ENCODE measurements at places on chromosomes 3 and 15.
A peak's percentile ranks its signal among the peaks of the same experiment; 100 is the strongest.

- DNase-seq, result no peak
Measured at GRCh38 chr3:177058648-177059047, 138.6 kb downstream of the TBL1XR1 start.

GRCh38 chr3:192875971-192876565 is 41.6 kb downstream of the MB21D2 start:
- no peak for DNase-seq

DNA sequence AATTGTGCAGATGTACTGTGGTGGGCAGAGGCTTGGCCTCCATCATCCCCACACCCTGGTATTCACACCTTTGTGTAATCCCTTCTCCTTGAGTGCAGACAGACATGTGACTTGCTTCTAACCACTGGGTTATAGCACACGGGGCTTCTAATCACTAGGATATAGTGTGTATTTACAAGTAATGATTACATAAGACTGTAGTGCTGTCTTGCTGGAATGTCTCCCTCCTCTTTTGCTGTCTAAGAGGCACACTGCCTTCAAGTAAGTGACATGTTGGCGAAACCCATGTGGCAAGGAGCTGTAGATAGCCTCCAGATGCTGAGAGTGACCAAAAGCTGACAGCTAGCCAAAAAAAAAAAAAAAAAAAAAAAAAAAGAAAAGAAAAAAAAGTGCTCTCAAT is 542.7 kb upstream of the MDFIC2 start:
- DNase-seq, result no peak

GRCh38 chr3:184129012-184129411 is 6.1 kb upstream of the EIF2B5 start:
- DNase-seq, result no peak

DNA sequence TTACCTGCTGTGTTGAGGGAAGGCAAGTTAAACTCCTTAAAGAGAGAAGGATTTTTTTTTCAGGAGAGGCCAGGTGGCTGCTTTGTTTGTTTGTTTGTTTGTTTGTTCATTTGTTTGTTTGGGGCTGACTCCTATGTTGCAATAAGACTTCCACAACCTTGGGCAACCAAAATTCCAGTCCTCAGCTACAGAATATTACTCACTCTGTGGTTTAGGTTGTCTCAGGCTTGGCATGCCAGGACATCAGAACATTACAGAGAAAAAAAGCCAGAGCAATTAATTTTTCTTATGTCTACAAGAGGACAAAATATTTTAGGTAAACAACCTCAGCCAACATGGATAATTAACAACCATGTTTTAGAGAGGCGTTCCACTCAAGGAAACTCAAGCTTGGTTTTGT is 156.7 kb upstream of the ATP11B start:
- DNase-seq, result no peak

GRCh38 chr15:85142312-85142711 is 160.7 kb downstream of the PDE8A start:
- DNase-seq, result no peak

DNA sequence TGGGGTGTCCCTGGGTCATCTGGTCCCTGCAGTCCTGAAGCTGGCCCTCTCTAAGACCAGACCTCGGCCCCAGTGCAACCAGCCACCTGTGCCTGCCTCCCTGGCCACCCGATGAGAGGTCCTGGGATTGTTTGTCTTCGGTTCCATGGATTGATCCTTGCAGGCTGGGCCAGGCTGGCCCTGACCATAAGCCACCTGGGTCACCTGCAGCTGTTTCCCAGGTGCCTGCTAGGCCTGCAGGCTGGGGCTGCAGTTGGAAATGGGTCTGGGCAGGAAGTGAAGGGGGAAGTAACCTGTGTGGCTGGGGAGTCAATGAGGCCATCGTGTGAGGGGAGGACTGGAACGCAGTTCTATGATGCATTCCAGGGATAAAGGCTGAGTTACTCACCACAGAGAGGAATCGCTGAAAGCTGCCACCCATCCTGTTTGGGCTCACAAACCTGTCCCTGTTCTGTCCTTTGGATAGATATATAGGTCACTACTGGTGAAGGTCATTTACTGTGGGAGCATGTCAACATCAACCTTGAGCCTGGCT is 30.9 kb upstream of the VPS8 start:
- no peak for DNase-seq

- no peak for DNase-seq
Measured at GRCh38 chr3:15172806-15173205, 33.2 kb upstream of the CAPN7 start.

DNA sequence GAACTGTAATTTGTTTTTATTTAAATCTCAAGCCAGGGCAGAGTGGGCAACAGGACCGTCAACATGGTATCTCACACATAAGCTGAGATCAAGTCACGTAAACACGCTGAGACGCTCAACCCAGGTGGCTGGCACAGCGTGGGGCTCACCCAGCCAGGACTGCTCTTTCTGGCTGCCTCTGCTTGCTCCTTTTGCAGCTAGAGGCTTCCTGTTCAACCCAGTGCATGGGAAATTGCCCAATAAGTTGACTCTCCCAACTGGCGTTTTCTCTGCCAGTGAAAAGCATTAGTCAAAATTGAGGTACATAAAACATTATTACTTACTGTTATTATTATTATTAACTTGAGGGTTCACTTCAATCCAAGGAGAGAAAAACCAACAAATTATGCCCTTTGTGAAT is 398.1 kb downstream of the NR2F2 start:
- no peak for DNase-seq

DNA sequence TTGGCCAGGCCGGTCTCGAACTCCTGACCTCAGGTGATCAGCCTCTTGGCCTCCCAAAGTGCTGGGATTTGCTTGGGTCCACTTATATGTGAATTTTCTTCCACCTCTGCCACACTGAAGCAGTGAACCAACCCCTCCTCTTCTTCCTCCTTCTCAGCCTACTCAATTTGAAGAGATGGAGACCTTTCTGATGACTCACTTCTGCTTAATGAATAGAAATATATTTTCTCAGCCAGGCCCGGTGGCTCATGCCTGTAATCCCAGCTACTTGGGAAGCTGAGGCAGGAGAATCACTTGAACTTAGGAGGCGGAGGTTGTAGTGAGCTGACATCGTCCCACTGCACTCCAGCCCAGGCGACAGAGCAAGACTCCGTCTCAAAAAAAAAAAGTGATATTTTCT is 46.8 kb upstream of the GATM start:
- no peak for DNase-seq

DNA sequence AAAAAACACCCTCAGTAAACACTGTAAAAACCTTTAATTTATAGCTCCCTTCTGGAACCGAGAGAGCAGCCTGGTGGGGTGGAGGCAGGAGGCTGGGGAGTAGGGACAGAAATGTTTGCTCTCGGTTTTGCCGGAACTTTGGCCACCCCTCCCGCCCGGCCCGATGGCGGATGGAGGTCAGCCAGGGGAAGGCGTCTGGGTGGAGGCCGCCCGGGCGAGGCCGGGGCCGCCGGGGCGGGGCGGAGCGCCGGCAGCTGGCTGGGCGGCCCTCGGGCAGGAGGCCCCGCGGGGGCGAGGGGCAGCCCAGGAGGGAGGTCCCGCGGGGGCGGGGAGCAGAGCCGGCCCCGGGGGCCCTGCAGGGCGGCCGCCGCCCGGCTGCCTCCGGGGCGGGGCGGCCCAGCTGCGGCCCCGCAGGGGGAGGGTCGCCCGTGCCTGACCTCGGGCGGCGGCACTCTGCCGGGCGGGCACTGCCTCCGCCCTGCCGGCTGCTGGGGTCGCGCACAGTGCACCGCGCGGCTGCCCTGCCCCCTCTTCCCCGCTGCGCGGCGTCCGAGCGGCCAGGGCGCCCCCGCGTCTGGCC is 829 bp upstream of the SKIL start:
- DNase-seq, result peak; percentile 91

GRCh38 chr15:83655237-83655616 is 1.3 kb downstream of the ADAMTSL3 start:
- no peak for DNase-seq

DNA sequence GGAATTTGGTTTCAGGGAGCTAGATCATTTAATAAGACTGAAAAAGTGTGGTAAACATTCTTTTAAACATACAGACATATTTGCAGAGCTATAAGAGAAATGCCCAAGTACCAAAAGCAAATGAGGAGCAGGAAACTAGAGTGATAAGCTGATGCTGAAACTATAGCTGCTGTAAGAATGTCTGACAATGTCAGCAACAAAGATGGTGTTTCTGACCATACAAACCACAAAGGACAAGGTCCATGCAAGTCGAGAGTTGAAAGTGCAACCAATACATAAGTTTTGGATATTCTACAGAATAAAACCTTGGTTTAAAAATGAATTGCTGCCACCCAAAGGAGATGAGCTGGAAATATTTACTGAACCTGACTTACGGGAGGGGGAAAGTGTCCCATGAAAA is 610.2 kb downstream of the TBL1XR1 start:
- no peak for DNase-seq

- no peak for DNase-seq
Measured at GRCh38 chr3:190671658-190672057, 157.8 kb downstream of the IL1RAP start.
